Activated CD8-positive, alpha-beta memory T cell treated with anti-CD3 and anti-CD28 coated beads for 1 hour (primary cell): ENCODE measurements at places on chromosomes 7 and 10.

GRCh38 chr7:78261302-78261701, 462.7 kb downstream of the PHTF2 start:
- no peak for DNase-seq

DNA sequence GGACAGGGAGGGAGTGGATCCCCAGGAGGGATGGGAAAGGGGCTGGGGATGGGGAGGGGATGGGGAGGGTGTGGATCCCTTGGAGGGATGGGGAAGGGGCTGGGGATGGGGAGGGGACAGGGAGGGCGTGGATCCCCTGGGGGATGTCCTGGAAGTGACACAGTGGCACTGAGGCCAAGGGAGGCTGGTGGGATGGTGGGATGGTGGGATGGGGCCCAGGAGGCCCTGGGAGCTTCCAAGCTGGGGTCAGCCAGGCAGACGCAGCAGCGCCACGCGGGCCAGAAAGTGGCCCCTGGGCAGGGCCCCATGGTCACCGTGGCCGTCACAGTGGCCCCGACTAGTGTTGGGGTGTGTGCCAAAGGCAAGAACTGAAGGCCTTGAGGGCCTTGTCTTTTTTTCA, 67.8 kb downstream of the INPP5A start:
- no peak for DNase-seq

- DNase-seq: no peak
Observed at GRCh38 chr10:92773776-92774175, 74.5 kb upstream of the EXOC6 start.

DNA sequence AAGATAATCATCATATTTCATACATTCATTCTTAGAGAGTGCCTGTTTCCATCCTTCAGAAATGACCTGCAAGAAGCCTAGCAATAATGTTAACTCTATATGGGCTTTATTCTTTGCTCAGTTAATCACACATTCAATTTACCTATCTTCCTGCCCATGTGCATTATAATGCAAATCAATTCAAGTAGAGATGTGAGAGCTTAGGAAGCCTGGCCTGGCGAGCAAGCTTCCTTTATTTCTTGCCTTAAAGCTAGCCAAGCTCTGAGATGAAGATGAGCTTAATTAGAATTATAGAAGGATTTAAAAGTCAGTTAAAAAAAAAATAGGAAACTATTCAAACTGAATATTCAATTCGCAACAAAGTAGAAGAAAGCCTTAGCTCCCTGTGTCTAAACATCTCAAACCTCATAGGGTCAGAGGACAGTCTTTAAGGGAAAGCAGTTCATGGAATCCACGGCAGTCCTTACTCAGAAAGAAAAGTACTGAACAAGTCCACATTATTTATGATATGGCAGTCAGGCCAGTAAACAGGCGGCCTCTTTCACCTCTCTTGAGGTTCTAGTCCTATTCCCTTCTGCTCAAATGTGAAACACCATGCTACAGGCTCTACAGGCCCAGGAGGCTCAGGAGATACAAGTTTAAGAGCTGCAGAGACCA, 214.1 kb downstream of the TFEC start:
- DNase-seq: no peak

GRCh38 chr7:81852701-81853100, 82.9 kb upstream of the HGF start:
- DNase-seq: no peak

DNA sequence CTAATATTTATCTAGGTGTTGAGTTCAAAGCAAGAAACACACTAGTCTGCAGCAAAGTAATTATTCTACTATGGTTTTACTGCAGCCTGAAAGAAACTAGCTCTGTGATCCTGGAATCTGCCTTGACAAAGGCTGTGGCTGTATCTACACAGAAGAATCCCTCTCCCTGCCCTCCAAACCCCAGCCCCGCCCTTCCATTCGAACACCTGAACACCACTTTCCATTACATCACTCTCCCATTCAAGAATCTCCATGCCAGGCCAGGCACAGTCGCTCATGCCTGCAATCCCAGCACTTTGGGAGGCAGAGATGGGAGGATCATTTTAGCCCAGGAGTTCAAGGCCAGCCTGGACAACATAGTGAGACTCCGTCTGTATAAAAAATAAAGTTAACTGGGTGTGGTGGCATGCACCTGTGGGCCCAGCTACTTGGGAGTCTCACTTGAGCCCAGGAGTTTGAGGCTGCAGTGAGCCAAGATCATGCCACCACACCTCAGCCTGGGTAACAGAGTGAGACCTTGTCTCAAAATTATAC, 23.3 kb downstream of the LRRC20 start:
- DNase-seq: no peak

DNA sequence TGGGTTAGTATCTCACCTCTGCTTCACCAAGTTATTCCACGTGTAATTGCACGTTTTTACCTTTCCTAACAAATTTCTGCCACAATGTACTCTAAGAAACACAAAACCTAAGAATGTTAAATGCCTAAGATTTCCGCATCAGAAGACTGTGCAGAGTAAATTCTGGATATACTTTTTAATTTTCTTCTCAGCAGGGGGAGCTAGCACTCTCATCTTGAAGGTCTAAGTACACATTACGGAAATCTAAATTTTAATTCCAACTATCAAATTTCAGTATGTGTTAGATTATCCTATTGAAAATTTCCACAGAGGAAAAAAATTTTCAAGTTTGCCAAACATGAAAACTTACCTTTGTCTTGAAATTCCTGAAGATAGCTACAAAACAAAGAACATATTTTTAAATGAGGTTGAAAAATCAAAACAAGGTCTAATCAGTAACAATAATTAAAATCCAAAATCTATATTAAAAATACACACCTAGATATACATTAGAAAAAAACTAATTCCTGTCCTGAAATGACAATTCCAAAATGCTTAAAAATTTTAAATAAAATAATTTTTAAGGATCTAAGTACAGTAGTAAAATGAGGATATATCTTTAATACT, 10.5 kb downstream of the SKAP2 start:
- DNase-seq: no peak

GRCh38 chr7:66518151-66518691, 110.5 kb upstream of the KCTD7 start:
- no peak for DNase-seq

- no peak for DNase-seq
Observed at GRCh38 chr10:1043532-1043995, 5.4 kb downstream of the IDI1 start.
